Activated CD8-positive, alpha-beta T cell treated with anti-CD3 and anti-CD28 coated beads for 36 hours (primary cell): ENCODE measurements at places on chromosomes 13 and 19.

DNA sequence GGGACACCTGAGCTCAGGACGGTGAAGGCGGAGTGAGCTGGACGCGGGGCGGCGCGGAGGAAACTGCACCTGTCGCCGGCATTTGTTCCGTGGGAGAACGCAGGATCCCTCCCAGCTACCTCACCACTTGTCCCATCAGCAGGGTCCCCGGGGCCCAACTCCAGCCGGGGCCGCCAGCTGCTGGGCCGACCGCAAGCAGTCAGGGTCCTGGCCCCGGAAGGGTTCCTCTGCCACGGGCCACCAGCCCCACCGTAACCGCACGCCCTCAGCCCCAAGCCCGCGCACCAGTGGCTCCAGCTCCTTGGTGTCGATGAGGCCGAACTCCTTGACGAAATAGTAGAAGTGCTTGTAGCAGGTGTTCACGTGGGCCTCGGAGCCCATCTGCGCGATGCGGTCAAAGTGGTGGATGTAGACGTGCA lies 19.6 kb downstream of the MOB3A start:
- H3K4me3 ChIP-seq, result no peak overlapping the region
- H3K4me1 ChIP-seq, result peaks cover 27% of the 10 kb centered on the region
- no peak for DNase-seq
- peak overlapping the region; percentile 20 for H3K27ac ChIP-seq
- H3K27me3 ChIP-seq, result no peaks in the 10 kb centered on the region

GRCh38 chr13:108919036-108919907 lies 289.9 kb downstream of the MYO16 start:
- H3K4me3 ChIP-seq, result no peak overlapping the region
- no peak for DNase-seq
- no peaks in the 10 kb centered on the region for H3K36me3 ChIP-seq
- H3K4me1 ChIP-seq, result peaks cover 16% of the 10 kb centered on the region
- peaks cover 2% of the 10 kb centered on the region for H3K27me3 ChIP-seq

DNA sequence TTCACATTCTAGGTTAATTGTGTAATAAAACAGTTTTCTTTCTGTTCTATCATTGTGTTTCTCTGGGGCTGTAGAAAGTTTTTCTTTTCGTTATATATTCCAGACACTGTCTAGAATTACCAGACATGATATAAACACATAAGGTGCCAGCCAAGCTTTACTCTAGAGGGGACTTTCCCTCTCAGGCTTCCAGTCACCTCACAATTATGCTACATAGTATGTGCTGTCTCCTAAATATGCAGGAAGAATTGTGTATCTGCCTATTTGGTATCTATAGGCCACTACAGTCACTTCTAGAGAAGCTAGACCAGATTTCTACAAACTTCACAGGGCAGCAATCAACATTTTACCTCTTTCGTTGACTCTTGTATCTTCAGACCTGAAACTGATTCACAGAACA lies 14.6 kb downstream of the ZNF257 start:
- no peak overlapping the region for H3K27ac ChIP-seq
- no peak overlapping the region for H3K4me3 ChIP-seq
- H3K27me3 ChIP-seq, result no peaks in the 10 kb centered on the region
- H3K36me3 ChIP-seq, result peaks cover 25% of the 10 kb centered on the region

DNA sequence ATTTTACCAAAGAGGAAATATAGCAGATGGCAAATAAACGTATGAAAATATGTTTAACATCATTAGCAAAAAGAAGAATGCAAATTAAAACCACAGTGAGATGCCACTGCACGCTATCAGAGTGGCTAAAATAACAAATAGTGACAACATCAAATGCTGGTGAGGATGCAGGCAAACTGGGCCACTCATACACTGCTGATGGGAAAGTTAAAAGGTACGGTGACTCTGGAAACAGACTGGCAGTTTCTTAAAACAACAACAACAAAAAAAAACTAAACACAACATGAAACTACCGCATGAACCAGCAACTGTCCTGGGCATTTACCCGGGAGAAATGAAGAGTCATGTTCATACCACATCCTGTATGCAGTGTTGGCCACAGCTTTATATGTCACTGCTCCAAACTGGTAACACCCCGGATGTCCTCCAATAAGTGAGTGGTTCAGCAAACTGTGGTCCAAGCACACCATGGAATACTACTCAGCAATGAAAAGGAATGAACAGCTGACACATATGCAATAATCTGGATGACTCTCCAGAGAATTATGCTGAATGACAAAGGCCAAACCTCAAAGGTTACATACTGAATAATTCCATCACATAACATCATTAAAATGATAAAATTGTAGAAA lies 22.3 kb downstream of the EPS15L1 start:
- DNase-seq, result peak; percentile 72
- H3K27ac ChIP-seq, result peak overlapping the region; percentile 85

- peaks cover 41% of the 10 kb centered on the region for H3K36me3 ChIP-seq
- no peaks in the 10 kb centered on the region for H3K4me1 ChIP-seq
- DNase-seq, result no peak
- H3K27ac ChIP-seq, result no peak overlapping the region
These were observed 41.3 kb downstream of the RNASEH2B start for GRCh38 chr13:50950849-50951248.

GRCh38 chr13:59416561-59416960 lies 747.2 kb downstream of the DIAPH3 start:
- no peaks in the 10 kb centered on the region for H3K4me1 ChIP-seq
- no peak overlapping the region for H3K27ac ChIP-seq

GRCh38 chr13:98480915-98481877 lies 95.7 kb downstream of the STK24 start:
- peak; percentile 73 for DNase-seq
- H3K27ac ChIP-seq, result peak overlapping the region; percentile 79
- no peak overlapping the region for H3K4me3 ChIP-seq
- no peaks in the 10 kb centered on the region for H3K27me3 ChIP-seq
- H3K4me1 ChIP-seq, result peaks cover 88% of the 10 kb centered on the region

DNA sequence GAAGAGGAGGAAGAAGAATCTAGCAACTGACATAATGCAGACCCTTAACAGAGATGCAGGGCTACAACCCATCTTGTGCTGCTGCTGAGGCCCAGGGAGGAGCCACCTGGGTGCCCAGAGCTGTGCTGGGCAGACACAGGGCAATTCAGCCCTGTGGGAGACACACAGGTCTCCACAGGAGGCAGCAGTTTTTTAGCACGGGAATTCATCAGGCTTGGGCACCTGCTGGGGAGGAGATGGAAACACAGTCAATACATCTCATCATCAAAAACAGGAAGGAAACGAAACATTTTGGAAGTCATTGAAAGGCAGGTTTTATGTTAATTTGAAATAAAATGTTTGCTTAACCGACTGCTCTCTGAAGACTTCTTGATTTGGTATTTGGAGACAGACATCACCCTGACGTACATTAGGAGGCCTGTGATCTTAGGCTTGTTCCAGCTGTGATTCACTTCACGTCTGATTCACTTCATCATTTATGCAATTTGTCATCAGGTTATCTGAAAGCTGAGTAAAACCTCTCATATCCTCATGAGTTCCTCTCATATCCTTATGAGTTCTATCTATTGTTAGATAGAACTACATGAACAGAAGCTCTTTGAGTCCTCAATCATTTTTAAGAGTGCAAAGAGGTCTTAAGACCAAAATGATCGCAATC lies 77.4 kb downstream of the CYSLTR2 start:
- peaks cover 4% of the 10 kb centered on the region for H3K27me3 ChIP-seq
- no peak for DNase-seq
- no peak overlapping the region for H3K27ac ChIP-seq
- no peaks in the 10 kb centered on the region for H3K36me3 ChIP-seq
- H3K4me1 ChIP-seq, result peaks cover 8% of the 10 kb centered on the region

DNA sequence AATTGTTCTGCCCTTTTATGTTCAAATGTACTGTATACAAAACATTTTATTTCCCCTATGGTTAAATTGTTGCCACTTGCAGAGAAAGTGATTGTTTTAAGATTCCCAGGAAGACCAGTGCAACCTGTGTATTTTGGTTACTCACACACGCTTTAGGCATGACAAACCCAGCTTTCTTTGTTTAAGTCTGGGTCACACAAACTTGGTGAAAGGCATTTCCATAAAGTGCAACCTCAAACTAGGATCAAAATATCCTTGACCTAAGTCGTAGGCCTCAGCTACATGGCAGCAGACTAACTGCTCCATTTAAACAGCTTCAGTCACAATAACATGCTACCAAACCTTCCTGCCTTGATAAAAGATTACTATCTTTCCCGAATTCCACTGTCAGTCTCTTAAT lies 639.0 kb upstream of the PRR20A start:
- no peak overlapping the region for H3K4me3 ChIP-seq
- no peaks in the 10 kb centered on the region for H3K4me1 ChIP-seq
- H3K27me3 ChIP-seq, result no peaks in the 10 kb centered on the region
- no peak overlapping the region for H3K27ac ChIP-seq

DNA sequence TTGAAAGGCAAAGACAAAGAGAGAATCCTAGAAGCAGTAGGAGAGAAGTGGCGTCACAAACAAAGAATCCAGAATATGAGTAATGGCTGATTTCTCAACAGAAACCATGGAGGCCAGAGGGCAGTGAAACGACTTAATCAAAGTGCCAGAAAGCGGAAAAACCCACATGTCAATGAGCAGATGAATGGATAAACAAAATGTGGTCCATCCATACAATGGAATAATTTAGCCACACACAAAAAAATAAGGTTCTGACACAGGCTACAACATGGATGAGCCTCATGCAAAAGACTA lies 52.2 kb upstream of the RANBP3 start:
- H3K36me3 ChIP-seq, result no peaks in the 10 kb centered on the region
- no peak overlapping the region for H3K27ac ChIP-seq
- peaks cover 4% of the 10 kb centered on the region for H3K4me1 ChIP-seq
- no peak overlapping the region for H3K4me3 ChIP-seq

- peaks cover 28% of the 10 kb centered on the region for H3K36me3 ChIP-seq
- H3K27ac ChIP-seq, result peak within 1 kb of the TSS; percentile 96
- peaks cover 42% of the 10 kb centered on the region for H3K4me1 ChIP-seq
- peak within 1 kb of the TSS; percentile 94 for H3K4me3 ChIP-seq
These were observed at the start of gene VAV1 for GRCh38 chr19:6772028-6772865. Gene VAV1, plus strand, starts transcription at chr19:6772708. Its CDS starts 100 bp downstream, at chr19:6772808.

GRCh38 chr19:2809387-2810140 lies 10.1 kb upstream of the ZNF554 start:
- peaks cover 13% of the 10 kb centered on the region for H3K36me3 ChIP-seq
- no peaks in the 10 kb centered on the region for H3K4me1 ChIP-seq
- no peak overlapping the region for H3K27ac ChIP-seq
- H3K4me3 ChIP-seq, result no peak overlapping the region
- no peak for DNase-seq

DNA sequence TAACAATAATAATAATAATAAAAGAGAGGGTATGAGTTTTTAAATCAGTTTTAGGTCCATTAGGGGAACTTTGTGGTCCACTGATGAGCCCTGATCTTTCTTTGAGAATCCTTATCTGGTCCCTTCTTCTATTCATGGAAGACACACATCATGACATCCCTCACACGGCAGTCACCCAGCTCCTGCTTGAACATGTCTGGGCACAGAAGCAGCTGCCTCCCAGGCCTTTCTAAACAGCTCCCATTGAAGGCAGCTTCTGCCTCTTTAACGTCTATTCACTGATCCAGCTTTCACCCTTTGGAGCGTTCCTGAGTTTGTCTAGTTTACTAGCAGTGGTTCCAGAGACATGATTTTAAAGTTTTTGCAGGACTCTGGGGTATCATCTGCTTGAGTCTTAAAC lies 42.6 kb upstream of the STK24 start:
- H3K27ac ChIP-seq, result no peak overlapping the region
- DNase-seq, result no peak
- H3K36me3 ChIP-seq, result no peaks in the 10 kb centered on the region
- no peaks in the 10 kb centered on the region for H3K27me3 ChIP-seq

DNA sequence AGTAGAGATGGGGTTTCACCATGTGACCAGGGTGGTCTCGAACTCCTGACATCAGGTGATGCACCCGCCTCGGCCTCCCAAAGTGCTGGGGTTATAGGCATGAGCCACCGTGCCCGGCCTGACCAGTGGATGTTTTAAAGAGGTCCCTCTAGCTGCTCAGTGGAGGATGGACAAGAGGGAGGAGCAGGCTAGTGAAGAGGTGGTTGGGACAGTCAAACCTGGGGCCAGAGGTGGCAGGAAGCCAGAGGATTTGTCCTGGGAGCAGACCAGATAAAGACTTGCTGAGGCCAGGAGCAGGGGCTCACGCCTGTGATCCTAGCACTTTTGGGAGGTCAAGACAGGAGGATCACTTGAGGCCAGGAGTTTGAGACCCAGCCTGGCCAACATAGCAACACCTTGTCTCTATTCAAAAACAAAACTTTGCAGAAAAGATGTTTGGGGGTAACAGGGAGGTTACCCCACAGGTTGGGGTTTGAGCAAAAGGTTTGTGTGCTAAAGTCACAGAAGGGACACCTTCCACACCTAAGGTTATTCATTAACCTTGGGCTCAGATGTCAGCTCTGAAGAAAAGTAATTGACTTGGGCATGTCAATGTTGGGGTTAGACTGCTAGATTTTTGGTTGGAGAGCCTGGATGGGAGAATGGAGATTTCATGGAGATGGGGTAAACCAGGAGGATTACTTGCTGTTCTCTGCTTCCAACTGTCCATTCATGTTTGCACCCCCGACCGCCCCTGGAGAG lies 9.0 kb downstream of the BCAM start:
- H3K27me3 ChIP-seq, result peaks cover 1% of the 10 kb centered on the region
- no peak overlapping the region for H3K27ac ChIP-seq
- H3K4me3 ChIP-seq, result no peak overlapping the region
- DNase-seq, result no peak
- no peaks in the 10 kb centered on the region for H3K36me3 ChIP-seq

DNA sequence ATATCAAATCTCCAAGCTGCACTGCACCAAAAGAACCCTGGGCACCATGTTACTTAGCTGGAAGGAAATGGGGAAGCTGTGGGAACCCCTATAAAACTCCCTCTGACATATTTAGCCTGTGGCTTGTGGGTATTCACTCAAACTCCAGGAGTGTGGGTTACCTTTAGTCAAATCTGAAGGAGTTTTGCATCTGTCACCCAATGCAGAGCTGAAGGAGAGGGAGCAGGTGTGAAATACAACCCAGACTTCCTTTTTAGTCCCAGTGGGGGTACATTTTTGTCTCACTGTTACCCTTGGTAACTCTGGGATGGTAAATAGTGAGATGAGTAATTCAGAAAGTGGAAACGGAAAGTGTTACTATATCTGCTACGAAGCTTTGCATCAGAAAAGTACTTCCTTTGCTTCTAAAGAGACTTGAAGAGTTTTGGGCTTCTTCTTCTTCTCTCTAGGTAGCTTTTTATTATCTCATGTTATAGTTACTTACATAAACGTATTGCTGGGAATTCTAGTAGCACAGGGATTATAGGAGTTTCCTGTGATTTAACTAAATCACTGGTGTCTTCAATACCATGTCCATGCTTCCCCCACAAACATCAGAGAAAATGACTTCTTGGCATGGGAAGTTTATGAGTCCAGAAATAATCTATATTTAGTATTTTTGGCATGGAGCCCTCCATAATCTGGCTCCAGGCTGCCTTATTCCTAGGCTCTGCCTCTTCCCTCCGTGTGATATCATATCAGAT lies 105.9 kb downstream of the AKAP11 start:
- H3K4me1 ChIP-seq, result peaks cover 69% of the 10 kb centered on the region
- no peak overlapping the region for H3K4me3 ChIP-seq
- H3K36me3 ChIP-seq, result peaks cover 4% of the 10 kb centered on the region
- DNase-seq, result peak; percentile 58
